ENCODE measurements at places on chromosomes 11 and 22. TPM values are rescaled to one million over a fixed set of nuclear protein-coding genes. Genes with fewer than 3 reads are reported as not detected.

DNA sequence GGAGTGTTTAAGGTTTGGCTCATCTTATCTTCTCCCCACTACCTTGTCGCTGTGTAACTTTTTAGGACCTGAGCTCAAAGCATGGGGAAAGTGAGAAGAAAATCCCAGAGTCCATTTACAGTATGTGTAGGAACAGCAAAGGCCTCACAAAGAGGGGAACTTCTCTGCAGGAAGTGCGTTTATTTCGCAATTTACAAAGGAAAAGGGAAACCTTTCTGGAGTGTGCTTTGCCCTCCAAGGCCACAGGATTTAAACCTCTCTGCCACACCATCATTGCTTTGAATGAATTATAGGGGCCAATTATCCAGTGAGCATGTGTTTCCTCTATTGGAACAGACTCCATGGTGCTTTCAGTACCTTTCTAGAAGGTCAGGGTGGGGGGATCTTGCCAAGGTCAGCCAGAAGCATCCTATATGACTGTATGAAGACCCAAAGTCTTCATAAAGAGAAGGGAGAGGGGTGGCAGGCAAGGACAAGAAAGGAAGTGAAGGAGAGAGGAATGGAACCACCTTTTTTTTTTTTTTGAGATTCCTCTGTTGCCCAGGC is 68.1 kb upstream of the LMO2 start:
- no peak overlapping the region for H3K4me3 ChIP-seq
- no peaks in the 10 kb centered on the region for H3K4me1 ChIP-seq
- no peaks in the 10 kb centered on the region for H3K36me3 ChIP-seq
- DNase-seq = no peak

The MOGAT2 gene
- total RNA-seq = 0.11 TPM

DNA sequence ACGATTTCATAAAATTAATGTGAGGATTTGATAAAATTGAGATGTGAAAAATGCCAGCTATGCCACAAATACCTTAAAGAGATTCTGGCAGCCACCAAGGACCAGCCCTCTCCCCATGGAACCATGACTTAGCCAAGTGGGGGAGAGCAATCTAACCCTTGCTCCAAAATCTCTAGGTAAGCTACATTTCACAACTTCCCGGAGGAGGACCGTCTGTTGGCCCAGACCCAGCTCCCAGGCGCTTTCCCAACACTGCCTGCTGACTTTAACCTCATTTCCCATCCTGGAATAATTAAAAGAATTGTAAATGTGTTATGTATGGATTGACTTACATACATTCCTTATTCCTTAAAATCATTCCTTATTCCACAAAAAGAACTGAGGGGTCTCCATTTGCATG is 47.5 kb upstream of the TENM4 start:
- no peaks in the 10 kb centered on the region for H3K36me3 ChIP-seq
- H3K4me1 ChIP-seq = peaks cover 38% of the 10 kb centered on the region
- peaks cover 19% of the 10 kb centered on the region for H3K27me3 ChIP-seq
- no peak overlapping the region for H3K4me3 ChIP-seq

DNA sequence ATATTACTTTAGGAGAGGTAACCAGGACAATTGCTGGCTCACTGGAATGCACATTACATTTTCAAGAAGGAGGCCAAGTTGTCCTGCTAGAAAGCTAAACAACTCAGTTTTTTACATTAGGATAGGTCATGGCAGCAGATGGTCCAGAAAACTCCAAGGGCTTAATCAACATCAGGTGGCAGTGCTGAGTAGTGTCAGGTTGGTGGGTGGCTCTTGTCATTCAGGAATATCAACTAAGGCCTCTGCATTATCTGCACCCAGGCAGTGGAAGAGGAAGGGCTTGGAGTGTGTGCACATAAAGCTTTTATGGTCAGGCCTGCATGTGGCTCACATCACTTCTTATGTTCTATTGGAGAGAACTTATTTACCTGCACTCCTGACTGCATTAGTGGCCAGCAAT is 32.2 kb upstream of the OR4B1 start:
- peaks cover 47% of the 10 kb centered on the region for H3K36me3 ChIP-seq
- H3K4me3 ChIP-seq = no peak overlapping the region
- no peaks in the 10 kb centered on the region for H3K4me1 ChIP-seq
